Sigmoid colon (tissue), 7 donors: ENCODE measurements at places on chromosomes 1 and 21. TPM values are rescaled to one million over a fixed set of nuclear protein-coding genes. Genes with fewer than 3 reads are reported as not detected.

FCGR1A gene
- 5.8 TPM for total RNA-seq

RGS13 gene
- total RNA-seq = not detected

LCE1D gene
- total RNA-seq = not detected

PDPN gene
- 14.7 TPM for total RNA-seq

DNA sequence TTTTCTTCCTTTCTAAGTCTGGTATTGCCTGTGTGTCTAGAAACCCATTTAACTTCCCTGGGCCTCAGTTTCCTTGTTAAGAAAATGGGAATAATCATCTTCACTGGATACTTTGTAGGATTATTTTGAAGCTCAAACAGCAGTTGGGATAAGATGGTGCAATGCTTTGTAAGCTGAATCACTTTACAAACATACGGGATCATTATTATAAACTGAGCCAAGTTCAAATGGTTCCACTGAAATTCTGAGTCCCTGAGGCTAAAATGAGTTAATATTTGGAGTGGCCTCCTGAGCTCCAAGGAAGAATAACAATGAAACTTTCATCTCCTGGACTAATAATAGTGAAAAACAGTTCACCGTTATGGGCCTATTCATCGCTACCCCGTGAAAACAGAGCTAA lies 388.0 kb downstream of the PLPP3 start:
- no peaks in the 10 kb centered on the region for H3K27me3 ChIP-seq
- no peaks in the 10 kb centered on the region for H3K36me3 ChIP-seq
- no peak overlapping the region for H3K4me3 ChIP-seq
- no peak for DNase-seq
- H3K4me1 ChIP-seq = no peaks in the 10 kb centered on the region
- no peak overlapping the region for H3K27ac ChIP-seq

- no peak overlapping the region for H3K4me3 ChIP-seq
- no peaks in the 10 kb centered on the region for H3K27me3 ChIP-seq
- no peaks in the 10 kb centered on the region for H3K36me3 ChIP-seq
- no peaks in the 10 kb centered on the region for H3K4me1 ChIP-seq
- DNase-seq = no peak
Observed at GRCh38 chr1:66276218-66276617, 257.7 kb upstream of the SGIP1 start.

GRCh38 chr1:207128336-207128921 lies 24.4 kb downstream of the C4BPA start:
- no peaks in the 10 kb centered on the region for H3K4me1 ChIP-seq
- H3K4me3 ChIP-seq = no peak overlapping the region
- no peaks in the 10 kb centered on the region for H3K27me3 ChIP-seq
- no peaks in the 10 kb centered on the region for H3K36me3 ChIP-seq
- DNase-seq = no peak

DNA sequence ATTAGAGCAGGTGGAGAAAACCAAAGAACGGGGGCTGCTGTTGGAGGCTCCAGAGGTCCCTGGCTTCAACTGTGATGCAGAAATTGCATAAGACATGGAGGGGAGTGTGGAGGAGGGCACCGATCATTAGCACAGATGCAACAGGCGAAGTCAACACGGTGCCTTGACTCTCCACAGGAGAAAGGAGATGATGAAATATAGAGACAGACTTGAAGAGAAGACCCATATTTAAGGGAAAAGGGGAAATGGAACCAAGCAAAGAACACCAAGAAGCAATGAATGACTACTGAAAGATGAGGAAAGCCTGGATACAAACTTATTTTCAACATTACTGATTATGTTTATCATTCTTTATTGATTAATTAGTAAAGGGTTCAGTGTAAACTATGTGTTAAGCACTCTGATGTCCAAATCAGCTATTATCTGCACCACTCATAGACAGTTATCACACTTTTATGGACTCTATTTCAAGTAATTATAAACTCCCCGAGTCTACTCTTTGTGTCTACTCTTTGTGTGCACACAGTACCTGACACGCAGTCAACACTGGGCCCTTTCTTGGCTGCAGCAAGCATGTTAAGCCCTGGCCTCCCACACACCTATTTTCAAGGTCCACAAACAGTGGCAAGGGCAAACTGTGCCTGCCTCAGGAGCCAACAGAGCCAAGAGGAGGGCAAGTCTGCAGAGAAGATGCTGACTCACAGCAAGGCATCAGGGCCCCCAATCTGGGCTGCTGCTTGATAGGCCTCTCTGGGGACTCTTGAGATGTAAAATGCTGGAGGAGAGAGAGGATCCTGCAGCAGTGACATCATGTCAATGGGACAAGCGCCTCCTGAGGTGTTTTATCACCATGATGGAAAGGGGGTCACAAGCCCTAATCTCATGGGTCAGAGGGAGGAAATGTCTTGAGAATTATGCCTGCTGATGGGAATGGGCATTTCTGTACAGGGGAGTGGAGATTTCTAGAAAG lies 17.6 kb downstream of the PCNX2 start:
- no peaks in the 10 kb centered on the region for H3K4me1 ChIP-seq
- no peaks in the 10 kb centered on the region for H3K36me3 ChIP-seq
- no peak for DNase-seq
- no peaks in the 10 kb centered on the region for H3K27me3 ChIP-seq
- no peak overlapping the region for H3K4me3 ChIP-seq

DNA sequence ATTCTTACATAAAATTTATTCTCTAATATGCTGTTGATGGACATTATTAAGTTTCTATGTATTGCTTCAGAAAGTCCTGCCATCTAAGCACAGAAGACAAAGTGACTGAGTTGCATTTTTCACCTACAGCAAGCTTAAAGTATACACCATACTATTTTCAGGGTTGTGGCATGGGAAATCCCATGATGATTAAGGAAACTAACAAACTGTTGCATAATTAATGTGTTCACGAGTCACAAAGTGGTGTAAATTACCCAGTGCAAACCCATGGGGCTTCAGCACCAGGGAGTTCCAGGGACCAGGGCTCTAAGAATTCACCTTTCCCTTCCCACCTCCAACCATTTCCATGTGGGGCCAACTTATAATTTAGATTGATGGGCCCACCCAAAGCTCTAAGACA lies 81.9 kb upstream of the NR5A2 start:
- no peak for DNase-seq
- no peaks in the 10 kb centered on the region for H3K36me3 ChIP-seq
- H3K4me3 ChIP-seq = no peak overlapping the region
- H3K4me1 ChIP-seq = no peaks in the 10 kb centered on the region
- H3K27me3 ChIP-seq = no peaks in the 10 kb centered on the region

- no peaks in the 10 kb centered on the region for H3K36me3 ChIP-seq
- DNase-seq = peak; percentile 97
- H3K27me3 ChIP-seq = peaks cover 17% of the 10 kb centered on the region
- H3K4me1 ChIP-seq = no peaks in the 10 kb centered on the region
- H3K4me3 ChIP-seq = peak within 1 kb of the TSS; percentile 58
Observed at GRCh38 chr1:999725-1000356, at the start of gene HES4. TSS of gene HES4 (minus strand) at chr1:1000097. CDS start at chr1:999973, 124 bp downstream.

GRCh38 chr1:53016705-53017104 lies 45.3 kb upstream of the PODN start:
- no peak overlapping the region for H3K27ac ChIP-seq
- H3K36me3 ChIP-seq = peaks cover 10% of the 10 kb centered on the region
- H3K27me3 ChIP-seq = no peaks in the 10 kb centered on the region
- H3K4me1 ChIP-seq = peaks cover 26% of the 10 kb centered on the region
- no peak overlapping the region for H3K4me3 ChIP-seq
